ENCODE measurements at places on chromosomes 6 and 20.

GRCh38 chr6:167104388-167104787 is 18.5 kb upstream of the CCR6 start:
- DNase-seq, result no peak

DNA sequence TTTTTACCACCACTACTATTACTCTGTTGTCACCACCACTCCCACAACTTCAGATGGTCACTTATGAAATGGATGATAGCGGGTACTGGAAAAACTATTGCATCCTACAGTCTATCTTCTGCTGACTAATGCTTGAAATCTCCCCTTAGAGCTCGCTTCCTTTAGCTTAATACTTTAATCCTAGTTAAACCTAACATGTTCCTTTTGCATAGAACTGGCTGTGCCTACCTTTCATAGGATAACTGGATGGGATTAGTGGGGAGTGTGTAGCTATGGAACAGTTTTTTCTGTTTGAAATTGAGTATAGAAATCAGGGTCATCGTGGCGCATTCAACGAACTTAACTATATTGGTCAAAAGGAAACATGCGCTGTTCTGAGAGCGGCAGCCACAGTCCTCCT is 294.7 kb downstream of the FARS2 start:
- no peak for DNase-seq

DNA sequence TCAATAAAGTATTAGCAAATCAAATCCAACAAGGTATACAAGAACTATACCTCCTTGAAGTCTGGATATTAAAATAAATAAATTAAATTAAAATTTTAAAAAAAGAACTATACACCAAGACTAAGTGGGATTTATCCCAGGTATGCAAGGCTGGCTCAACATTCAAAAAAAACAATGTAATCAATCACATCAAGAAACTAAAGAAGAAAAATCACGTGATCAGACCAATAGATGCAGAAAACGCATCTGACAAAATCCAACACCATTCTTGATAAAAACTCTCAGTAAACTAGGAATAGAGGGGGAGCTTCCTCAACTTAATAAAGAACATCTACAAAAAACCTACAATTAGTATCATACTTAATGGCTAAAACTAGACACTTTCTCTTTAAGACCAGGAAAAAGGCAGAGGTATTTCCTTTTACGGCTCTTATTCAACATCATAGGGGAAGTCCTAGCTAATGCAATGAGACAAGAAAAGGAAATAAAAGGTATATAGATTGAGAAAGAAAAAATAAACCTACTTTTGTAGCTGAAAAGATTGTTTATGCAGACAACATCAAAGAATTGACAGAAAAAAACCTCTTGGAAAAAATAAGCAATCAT is 35.0 kb downstream of the RANBP9 start:
- DNase-seq, result no peak

DNA sequence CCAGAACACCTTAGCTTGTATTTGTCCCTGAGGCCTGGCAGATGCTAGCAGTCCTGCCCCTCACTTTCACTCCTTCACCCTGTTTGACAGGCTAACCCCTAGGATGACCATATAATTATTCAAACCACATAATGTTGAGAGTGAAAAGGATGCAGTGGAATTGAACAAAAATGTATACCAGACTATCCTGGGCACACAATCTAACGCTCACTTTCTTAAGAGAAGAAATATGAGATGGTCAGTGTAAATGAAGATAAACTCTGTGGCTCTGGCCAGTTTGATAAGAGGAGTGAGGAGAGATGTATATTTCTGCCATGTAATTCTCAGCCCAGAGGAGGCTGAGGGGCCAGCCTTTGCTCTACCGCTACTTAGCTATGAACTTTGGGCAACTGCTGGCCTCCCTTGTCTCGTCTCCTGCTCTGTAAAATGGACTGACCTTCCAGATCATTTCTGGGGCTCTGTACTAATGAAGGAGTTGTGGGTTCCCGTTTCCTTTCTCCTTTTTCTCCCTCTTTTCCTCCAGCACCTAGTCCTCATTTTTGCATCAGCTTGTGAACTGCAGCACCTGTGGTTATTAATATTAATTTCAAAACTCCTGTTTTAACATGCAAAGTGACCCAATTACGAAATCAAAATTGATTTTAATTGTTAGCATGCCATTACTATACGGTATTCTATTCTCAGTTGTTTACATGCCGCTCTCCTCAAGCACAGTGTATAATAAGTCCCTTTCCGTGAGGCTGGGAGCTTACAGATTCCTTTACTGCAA is 92.5 kb upstream of the IYD start:
- no peak for DNase-seq

DNA sequence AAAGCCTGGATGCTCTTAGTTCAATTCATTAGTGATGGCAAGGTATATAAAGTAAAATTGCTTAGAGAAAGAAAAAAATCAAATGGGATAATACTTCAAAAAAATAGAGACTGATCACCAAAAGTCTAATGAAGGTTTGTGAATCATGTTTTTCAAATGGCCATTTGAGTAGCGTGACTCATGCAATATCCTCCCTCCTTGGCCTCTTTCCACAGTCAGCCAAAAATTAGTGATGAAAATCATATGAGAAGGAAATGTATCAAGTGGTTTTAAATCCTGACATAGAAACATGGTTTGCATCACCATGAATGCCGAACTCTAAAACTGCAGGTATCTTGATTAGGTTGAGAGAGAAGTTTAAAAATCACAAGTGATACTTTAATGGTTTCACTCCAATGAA is 1.2 kb upstream of the COL19A1 start:
- DNase-seq, result no peak

DNA sequence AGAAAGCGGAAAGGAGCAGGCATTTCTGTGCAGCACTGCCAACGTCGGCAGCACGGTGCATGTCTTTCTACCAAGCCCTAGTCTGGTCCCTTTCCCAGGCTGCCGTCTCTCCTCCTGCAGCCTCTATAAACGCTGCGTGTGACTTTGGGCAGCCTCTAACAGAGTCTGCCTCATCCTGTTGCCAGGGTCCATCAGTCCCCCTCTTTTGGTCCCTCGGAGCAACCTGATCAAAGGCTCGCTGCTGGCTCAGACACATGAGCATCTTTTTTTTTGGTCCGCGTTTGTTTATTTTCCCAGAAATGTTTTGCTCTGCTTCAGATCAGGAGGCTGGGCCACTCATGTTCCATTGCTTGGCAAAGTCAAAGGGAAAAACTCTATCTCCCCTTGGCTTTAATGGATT is 166.8 kb upstream of the CST7 start:
- DNase-seq, result no peak

DNA sequence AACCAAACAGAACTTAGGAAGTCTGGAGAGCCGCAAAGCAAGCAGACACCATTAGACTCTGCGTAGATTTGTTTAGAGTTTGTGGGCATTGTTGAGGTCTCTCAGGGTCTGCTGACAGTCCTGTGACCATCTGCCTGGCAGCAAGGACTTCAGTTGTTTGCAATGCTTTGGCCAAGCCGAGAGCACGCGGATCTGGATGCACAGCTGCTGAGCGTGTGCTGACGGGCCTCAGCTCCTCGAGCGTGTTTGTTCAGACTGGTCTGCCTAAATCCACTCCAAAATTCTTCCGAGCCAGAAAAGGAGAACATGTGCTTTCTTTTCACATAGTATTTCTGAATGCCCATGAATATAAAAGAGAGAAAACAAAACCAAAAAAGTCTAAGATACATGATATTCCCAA is 159.0 kb downstream of the ZNF217 start:
- DNase-seq, result no peak

DNA sequence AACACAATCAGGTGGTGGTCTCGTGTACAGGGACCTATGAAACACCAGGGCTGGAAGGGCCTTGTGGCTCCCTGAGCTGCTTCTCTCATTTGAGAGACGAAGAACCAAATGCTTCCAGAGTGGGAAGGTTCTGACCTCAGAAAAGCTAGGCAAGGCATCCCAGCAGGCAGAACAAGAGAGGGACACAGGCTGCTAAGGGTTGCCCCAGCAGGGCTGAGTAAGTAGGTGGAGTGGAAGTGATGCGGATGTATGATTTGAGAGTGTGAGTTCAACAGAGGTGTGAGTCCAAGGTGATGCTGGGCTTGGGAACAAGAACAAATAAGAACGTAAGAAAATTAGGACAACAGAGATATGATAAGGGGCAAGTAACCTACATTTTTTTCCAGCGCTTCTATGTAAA is 147.8 kb downstream of the BACH2 start:
- no peak for DNase-seq

GRCh38 chr20:12925210-12925755 is 83.5 kb upstream of the SPTLC3 start:
- peak; percentile 4 for DNase-seq

DNA sequence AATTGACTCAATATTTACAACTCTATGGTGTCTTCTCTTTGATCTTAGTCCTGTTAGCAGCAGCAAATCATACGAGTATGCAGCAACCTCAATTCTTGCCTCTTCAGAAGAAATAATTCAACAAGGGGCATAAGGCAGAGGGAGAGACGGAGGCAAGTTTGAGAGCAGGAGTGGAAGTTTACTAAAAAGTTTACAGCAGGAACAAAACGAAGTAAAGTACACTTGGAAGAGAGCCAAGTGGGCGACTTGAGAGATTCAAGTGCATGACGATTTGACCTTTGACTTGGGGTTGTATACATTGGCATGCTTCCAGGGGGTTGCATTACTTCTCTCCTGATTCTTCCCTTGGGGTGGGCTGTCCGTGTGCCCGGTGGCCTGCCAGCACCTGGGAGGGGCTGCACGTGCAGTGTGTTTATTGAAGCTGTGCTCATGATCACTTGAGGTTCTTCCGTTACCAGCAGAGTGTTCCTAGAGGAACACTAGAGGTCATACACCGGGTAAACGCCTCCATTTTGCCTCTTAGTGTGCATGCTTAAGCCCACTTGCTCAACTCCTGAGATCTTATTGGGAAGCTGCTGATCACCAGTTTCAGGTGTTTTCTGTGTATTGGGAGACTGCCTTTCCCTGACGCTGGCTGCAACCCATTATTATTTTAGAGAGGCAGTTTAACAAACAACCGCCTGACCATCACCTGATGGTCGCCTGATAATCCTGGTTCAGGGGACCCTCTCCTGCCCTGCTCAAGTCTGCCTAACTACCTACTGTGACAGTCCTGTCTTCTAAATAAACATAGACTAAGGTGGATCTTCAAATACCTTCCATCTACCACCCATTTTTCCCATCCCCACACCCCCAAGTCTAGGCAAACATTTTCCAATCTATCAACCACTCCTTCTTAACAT is 172.4 kb upstream of the MYLIP start:
- no peak for DNase-seq

- no peak for DNase-seq
Measured at GRCh38 chr20:19835533-19836222, 77.6 kb downstream of the RIN2 start.
